Glomerular endothelial cell (primary cell): ENCODE measurements at places on chromosomes 1 and 21. TPM values are rescaled to one million over a fixed set of nuclear protein-coding genes. Genes with fewer than 3 reads are reported as not detected.

DNA sequence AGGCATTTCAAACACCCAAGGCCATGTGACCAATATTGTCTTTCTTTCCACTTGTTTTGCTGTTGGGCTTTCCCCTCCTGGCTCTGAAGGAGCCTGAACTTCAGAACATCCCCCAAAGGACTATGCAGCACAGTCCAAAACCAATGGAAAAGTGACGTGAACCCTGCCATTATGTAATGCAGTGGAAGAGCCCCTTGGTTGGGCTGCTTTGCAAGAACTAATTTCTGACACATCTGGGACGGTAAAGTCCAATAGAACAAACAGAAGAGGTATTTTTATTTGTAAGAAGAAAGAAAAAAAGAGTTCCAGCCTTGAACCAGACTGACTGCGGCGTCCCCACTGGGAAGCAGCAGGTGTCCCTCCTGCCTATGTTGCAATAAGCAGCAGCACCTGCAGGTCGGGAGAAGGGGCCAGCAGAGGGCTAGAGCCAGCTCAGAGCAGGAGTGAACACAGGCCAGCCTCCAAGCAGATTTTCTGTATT lies 116.7 kb downstream of the CDC7 start:
- DNase-seq: no peak

DNA sequence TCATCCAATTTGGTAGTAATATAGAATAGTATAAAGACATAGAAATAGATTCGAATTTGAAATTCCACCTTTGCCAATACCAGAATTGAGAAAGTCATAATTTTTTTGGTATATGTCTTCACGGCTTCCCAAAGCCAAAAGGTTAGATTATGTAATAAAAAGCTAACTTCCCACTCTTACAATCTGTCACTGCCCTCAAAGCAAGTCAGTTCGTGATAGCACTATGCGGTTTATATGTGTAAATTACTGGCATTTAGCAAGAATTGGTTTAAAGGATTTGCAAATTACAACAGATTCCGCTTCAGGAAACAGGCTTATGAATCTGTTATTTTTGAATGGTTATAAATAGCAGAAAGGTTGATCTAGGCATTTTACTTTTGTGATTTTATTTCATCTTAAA lies 679.4 kb upstream of the ADGRL2 start:
- no peak for DNase-seq

The TDRD10 gene
- 1.6 and 4.3 TPM in 2 replicates for total RNA-seq

DNA sequence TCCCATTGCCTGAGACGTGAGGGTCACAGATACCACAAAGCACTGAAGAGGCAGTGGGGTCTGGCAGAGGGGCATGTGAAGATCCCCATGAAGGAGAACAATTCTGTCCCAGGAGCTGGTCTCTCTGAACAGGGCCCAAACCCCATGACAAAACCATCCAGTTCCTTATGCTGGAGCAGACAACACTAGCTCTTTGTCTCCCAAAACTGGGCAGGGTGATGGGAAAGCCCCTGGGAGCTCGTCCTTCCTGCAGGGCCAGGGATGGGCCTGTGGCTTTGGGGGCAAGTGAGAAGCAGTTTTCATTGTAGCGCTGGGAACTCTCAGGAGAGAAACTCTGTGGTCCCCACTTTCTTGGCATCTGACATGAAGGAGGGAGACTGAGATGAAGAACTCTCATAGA lies 8.8 kb downstream of the ETV3L start:
- DNase-seq: no peak

DNA sequence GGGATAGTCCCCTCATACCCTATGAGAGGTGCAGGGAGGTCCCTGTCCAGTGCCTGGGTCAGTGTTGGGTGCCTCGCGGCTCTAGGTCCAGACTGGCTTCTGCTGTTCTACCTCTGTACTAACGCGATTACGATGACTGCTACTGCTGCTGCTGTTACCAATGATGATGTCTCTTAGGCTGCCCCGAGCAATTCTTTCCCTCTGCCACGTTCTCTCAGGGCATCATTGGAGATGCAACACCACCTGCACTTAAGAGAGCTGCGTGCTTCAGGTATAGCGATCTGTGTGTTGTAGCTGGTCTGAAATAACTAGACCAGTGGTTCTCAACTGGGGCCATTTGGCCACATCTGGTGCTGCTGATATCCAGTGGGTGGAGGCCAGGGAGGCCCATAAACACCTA lies 36.9 kb downstream of the KAZN start:
- DNase-seq: no peak

- DNase-seq: no peak
These were observed 2.2 kb downstream of the RGS2 start for GRCh38 chr1:192811006-192811405.

The CD244 gene
- total RNA-seq: not detected in 2 replicates

GRCh38 chr1:242240691-242241090 lies 241.8 kb upstream of the MAP1LC3C start:
- DNase-seq: no peak

The SLC22A15 gene
- under 0.01 and 0.10 TPM in 2 replicates for total RNA-seq

DNA sequence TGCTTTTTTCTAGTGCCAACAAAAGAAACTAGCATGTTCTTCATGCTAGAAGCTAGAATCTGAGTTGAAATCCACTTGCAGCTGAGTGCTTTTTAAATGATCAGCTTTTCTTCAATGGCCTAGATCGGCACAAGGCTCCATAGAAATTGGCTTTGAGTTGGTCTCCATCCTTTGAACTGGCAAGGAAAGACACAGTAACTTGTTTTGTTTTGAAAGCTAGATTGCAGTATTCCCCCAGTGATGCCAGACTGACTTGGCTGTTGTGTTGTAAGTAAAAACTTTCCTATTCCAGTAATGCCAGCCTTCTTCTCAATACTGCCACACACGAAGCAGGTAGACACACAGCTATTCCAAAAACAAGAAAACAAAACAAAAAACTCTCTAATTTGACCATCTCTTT lies 139.1 kb downstream of the FMN2 start:
- no peak for DNase-seq

GRCh38 chr1:78222225-78222959 lies 176.6 kb downstream of the GIPC2 start:
- DNase-seq: no peak

DNA sequence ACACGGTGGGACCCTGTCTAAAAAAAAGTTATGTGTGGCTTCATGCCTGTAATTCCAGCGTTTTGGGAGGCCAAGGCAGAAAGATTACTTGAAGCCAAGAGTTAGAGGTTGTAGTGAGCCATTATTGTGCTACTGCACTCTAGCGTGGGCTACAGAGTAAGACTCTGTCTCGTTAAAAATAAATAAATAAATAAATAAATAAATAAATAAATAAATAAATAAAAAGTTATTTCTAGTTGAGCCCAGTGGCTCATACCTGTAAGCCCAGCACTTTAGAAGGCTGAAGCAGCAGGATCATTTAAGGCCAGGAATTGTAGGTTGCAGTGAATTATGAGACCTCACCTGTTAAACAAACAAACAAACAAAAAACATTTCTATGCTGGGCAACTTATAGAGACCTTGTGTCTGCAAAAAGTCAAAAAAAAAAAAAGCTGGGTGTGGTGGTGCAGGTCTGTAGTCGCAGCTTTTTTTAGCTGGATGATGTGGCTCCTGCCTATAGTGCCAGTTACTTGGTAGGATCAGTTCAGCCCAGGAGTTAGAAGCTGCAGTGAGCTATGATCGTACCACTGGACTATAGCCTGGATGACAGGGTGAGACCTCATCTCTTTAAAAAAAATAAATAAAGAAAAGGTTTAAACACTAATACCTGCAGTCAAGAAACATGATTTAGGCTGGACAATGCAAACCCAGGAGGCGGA lies 25.6 kb downstream of the GON4L start:
- no peak for DNase-seq

The PTGER3 gene
- 0.05 and 0.06 TPM in 2 replicates for total RNA-seq

- no peak for DNase-seq
These were observed 9.1 kb downstream of the PRPF38A start for GRCh38 chr1:52413410-52413989.

The ERICH3 gene
- not detected in 2 replicates for total RNA-seq

- no peak for DNase-seq
These were observed 8.8 kb upstream of the LMX1A start for GRCh38 chr1:165365341-165365740.

GRCh38 chr1:19955534-19956170 lies 23.8 kb downstream of the PLA2G2A start:
- DNase-seq: no peak

DNA sequence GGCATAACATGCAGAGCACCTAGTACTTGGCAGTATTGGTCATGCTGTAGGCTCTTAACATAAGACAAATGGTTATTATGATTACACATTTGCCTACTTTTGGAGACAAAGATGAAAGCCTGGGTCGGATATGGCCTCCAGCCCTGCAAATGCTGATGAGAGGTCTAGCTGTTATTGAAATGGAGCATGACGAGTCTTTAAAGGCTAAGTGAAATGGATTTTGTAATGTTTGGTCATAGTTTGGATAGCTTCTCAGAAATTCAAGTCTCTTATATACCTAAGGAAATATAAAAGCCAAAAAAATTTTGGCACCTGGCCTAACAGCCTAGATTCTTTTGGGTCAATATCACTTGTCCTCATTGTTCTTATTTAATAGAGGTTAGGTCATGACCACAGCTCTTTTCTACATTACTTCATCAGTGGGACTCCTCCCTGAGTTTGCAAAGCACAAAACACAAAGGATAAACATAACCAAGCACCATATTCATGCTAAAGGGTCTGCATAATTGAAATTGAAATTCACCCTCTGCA lies 69.2 kb upstream of the WLS start:
- no peak for DNase-seq

DNA sequence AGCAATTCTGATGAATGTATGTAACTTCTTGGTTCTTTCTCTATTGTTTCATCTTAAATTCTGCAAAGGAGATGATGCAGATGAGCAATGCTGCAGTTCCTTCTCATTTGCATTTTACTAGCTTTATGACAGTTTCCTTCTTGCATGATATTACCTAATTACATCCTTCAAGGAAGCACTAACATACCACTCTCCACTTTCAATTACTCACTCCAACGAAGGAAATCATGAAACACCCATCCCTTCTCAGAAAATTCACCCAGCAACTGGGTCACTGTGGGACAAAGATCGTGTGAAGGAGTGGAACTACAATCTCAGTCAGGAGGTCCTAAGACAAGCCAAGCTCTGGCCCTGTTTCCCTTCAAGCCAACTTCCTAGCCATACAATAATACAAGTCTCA lies 142.3 kb downstream of the CHD1L start:
- no peak for DNase-seq

- no peak for DNase-seq
These were observed 16.7 kb downstream of the INAVA start for GRCh38 chr1:200911361-200911760.

DNA sequence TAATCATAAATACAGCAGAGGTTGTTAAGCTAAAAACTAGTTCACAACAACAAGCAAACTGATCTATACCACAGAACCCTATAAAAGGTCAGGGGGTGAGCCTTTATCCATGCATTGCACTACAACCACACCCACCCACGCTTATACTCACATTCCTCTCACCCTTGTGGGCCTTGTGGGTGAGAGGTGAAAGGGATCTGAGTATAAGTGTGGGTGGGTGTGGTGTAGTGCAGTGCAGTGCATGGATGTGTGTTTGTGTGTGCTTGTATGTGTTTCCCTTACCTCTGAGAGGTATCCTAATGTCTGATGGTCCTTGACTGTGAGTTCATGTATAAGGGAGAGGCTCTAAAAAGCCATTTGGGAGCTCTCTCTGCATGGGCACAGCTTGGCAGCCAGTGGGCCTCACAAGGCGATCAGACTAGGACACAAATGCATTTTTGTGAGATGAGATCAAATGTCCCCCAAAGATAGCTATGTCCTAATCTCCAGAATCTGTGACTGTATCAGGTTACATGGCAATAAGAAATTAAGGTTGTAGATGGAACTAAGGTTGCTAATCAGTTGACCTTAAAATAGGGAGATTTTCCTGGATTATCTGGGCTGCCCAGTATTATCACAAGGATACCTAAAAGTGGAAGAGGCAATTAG lies 95.5 kb upstream of the DPT start:
- DNase-seq: no peak

- no peak for DNase-seq
These were observed 634 bp downstream of the ALG14 start for GRCh38 chr1:95072117-95072516.

The AIM2 gene
- total RNA-seq: not detected in 2 replicates

The CADM3 gene
- total RNA-seq: 0.76 TPM in 1 of 2 replicates, not detected in the other

DNA sequence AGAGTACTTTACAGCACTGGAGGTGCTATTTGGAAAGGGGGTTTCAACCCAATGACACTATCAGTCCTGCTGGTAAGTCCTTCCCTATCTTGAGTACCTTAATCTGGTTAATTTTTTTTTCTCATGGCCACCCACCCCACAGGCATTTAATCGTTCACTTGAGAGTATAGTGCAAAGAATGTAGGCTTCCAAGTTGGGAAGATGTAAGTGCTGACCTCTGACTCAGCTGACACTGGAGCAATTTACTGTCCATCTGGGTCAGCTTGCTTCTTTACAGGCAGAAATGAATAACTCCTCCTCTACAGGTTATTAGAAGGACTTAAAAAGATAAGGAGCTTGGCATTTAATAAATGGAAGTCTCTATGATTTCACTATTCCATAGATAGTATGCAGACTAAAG lies 89.6 kb downstream of the AK5 start:
- DNase-seq: no peak

The ATP1A2 gene
- not detected in 2 replicates for total RNA-seq

The SHISAL2A gene
- not detected in 2 replicates for total RNA-seq

The S100A4 gene
- 7.1 and 17.2 TPM in 2 replicates for total RNA-seq

GRCh38 chr1:20366056-20366462 lies 75.4 kb downstream of the VWA5B1 start:
- no peak for DNase-seq

The ERO1B gene
- 3.7 and 5.2 TPM in 2 replicates for total RNA-seq

The TNFRSF18 gene
- total RNA-seq: 0.58 TPM in 1 of 2 replicates, not detected in the other

- DNase-seq: no peak
These were observed 24.6 kb downstream of the DMAP1 start for GRCh38 chr1:44237721-44238457.

DNA sequence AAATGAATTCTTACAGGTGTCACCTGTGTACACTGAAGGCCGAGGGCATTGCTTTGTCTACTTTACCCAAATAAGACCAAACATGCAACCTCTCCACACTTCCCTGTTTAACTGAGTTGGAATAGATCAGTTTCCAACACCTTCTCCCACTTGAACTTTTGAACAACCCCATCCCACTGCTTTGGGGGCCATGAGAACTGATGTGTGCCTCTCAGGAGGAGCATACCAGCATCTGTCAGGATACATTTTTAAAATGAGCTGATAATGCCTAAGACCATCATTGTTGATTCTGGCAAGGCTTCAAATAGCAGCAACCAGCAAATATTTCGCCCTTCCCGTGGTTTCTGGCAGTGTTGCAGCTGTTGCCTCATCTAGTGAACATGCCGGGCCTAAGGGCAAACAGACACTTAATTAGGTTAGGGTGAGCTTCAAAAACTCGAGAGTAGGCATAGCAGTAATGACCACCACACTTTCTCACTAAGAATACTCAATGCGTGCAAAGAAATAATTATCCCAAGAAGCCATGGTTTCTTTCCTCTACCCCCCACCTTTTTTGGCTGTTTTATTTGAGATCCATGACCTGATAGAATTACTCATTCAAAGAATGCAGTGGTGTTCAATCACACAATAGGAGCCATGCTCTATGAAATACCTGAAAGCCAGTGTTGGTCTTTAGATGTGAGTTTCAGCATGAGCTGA lies 63.7 kb downstream of the MAP10 start:
- DNase-seq: no peak

GRCh38 chr1:91610102-91610501 lies 109.5 kb downstream of the CDC7 start:
- DNase-seq: no peak
